ENCODE measurements at places on chromosomes 12 and 14. TPM values are rescaled to one million over a fixed set of nuclear protein-coding genes. Genes with fewer than 3 reads are reported as not detected.
A peak's percentile ranks its signal among the peaks of the same experiment; 100 is the strongest.

GRCh38 chr14:84482256-84483071 is 1047.5 kb upstream of the FLRT2 start:
- H3K27ac ChIP-seq = no peak overlapping the region
- H3K4me3 ChIP-seq = no peak overlapping the region
- DNase-seq = no peak
- H3K4me1 ChIP-seq = no peaks in the 10 kb centered on the region

RERGL gene
- total RNA-seq = 2.5 TPM

DNA sequence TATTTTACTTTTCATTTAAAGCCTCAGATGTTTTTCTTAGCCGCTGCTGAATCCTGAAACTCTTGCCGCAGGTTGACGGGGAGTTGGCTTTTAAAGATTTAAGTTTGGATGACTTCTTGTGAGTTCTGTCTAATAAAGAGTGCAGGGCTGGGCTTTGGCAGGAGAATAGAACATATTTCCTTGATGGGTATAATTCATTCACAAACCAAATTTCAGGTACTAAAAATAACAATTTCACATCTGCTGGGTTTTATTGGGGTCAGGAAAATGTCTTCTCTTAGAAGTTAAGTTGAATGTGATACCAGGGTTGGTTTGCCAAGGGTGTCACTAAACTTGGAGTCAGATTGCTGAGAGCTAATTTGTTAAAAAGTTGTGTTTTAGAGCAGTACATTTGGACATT is 9.7 kb downstream of the SP1 start:
- H3K27me3 ChIP-seq = no peaks in the 10 kb centered on the region
- H3K4me1 ChIP-seq = peaks cover 77% of the 10 kb centered on the region
- H3K27ac ChIP-seq = peak overlapping the region; percentile 75
- DNase-seq = peak; percentile 62
- peaks cover 5% of the 10 kb centered on the region for H3K36me3 ChIP-seq

SLCO1C1 gene
- total RNA-seq = 0.41 TPM

GRCh38 chr14:97185186-97185585 is 388.0 kb downstream of the VRK1 start:
- H3K4me3 ChIP-seq = no peak overlapping the region
- peaks cover 8% of the 10 kb centered on the region for H3K27me3 ChIP-seq
- DNase-seq = no peak
- no peaks in the 10 kb centered on the region for H3K36me3 ChIP-seq
- H3K4me1 ChIP-seq = no peaks in the 10 kb centered on the region

GRCh38 chr12:40581889-40582288 is 110.3 kb upstream of the CNTN1 start:
- H3K27me3 ChIP-seq = no peaks in the 10 kb centered on the region
- H3K4me1 ChIP-seq = no peaks in the 10 kb centered on the region
- DNase-seq = no peak
- no peaks in the 10 kb centered on the region for H3K36me3 ChIP-seq
- H3K27ac ChIP-seq = no peak overlapping the region

- no peak overlapping the region for H3K27ac ChIP-seq
- no peaks in the 10 kb centered on the region for H3K36me3 ChIP-seq
- H3K4me3 ChIP-seq = no peak overlapping the region
- no peaks in the 10 kb centered on the region for H3K27me3 ChIP-seq
- H3K4me1 ChIP-seq = no peaks in the 10 kb centered on the region
- DNase-seq = no peak
Measured at GRCh38 chr12:76708296-76708695, 55.6 kb upstream of the ZDHHC17 start.
